ENCODE measurements at places on chromosomes 1 and 21.

- peak; percentile 66 for DNase-seq
Measured at GRCh38 chr1:38221006-38221649, 174.5 kb upstream of the POU3F1 start.

DNA sequence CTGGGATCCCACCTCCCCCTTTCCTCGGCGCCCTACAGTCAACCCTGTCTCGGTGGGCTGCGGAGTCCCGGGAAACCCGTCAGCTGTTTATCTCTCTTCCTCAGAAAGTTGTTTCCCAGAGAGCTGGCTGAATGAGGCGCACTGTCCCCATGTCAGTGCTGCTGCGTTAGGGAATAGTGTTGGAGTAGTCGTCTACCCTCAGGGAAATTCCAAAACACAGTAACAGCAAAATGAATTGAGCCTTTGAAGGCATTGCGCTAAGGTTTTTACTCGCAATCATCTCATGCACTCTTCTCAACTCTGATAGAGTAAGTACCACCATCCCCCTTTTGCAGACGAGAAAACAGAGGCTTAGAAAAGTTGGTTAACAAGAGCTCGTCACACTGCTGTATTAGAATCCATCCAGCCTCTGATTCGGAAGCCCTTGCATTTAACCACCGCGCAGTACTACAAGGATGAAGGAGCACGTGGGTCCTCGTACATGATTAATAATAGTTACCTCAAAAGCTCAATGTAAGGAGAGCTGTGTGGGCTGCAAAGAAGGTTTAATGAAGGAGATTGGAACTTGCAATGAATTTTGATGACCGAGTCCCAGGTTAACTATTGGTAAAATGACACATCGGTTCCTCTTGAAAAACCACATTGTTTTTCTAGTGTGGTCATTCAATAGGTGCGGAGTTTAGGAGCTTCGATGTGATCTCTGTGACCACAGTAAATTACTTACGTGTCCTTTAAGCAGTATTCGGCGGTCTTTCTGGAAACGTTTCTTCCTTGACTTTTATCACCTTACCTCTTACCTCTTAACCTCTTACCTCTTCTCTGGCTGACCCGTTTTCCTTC lies 788 bp upstream of the EDEM3 start:
- DNase-seq = peak; percentile 6

GRCh38 chr1:218395916-218396315 lies 50.8 kb downstream of the TGFB2 start:
- no peak for DNase-seq

DNA sequence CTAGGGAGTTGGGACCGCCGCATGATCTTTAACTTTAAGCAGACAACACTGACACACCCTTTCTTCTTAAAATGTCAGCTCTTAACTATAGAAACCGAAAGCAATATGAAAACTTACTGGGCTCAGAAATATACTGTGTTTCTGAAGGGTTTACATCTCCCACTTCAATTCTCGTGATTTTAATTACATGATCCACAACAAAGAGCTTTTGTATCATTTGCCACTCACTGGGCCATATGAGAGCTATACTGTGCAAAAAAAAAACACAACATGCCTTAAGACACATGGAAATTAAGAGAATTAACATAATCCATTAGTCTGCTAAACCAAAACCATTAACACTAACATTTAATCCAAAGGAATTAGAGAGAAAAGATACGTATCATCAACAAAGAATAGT lies 35.0 kb upstream of the RAP1GAP start:
- DNase-seq = no peak

GRCh38 chr1:73772941-73773340 lies 425.0 kb downstream of the LRRIQ3 start:
- DNase-seq = no peak

DNA sequence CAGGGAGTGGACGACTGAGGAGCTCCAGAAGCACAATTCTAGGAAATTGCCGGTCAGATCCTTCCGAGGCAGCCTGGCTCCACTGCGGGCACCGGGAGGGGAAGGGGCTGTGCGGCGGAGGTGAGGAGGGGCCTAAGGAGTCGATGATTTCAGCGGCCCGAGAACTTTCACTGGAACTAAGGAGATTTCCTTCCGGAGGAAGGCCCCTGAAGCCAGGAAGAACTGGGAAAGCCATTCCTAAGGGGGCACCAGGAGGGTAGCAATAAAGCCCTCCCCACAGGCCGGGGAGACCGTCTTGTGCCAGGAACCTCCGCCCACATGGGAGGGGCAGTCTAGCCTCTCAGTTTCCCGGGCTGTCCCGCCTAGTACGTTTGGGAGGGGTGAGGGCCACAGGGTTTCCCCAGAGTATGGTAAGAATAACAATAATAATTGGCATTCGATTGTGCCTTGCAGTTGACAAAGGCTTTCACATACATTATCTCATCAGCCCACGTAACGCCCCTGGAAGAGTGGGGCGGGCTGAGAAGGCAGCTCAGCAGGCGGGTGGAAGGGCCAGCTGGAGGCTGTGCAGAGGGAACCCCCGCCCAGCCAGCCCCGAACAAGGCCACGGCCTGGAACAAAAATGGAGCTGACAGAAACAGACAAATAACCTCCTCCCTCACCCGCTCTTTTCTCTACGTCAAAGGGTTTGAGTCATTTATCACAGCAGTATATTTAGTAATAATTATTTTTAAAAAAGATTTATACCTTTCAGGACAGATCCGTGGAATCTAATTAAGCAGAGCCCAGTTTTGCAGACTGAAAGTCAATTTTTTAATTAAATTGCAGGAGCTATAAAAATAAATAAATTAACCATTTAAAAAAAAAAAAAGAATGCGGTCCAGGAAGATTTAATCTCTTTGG lies 19.8 kb downstream of the NPR1 start:
- DNase-seq = no peak

- no peak for DNase-seq
Measured at GRCh38 chr1:223752721-223753515, 40.6 kb downstream of the CAPN2 start.

GRCh38 chr1:244837597-244838258 lies 2.3 kb downstream of the COX20 start:
- DNase-seq = no peak

- DNase-seq = no peak
Measured at GRCh38 chr21:43194303-43195120, 25.7 kb downstream of the CRYAA start.
